ENCODE measurements at places on chromosomes 7 and 10. TPM values are rescaled to one million over a fixed set of nuclear protein-coding genes. Genes with fewer than 3 reads are reported as not detected.

DNA sequence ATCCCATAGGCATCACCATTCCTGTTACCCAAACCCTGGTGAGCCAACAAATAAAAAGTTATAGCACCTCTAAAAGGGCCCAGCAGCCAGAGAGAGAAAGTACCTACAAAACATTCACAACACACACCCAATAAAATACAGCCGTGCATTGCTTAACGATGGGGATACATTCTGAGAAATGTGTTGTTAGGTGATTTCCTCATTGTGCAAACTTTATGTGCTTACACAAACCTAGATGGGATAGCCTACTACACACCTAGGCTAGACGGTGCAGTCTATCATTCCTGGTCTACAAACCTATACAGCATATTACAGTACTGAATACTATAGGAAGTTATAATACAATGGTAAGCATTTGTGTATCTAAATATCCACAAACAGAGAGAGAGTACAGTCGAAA is 44.9 kb upstream of the UCN3 start:
- no peak for DNase-seq

GRCh38 chr7:133853706-133854276 is 273.3 kb upstream of the LRGUK start:
- DNase-seq = peak; percentile 89

The SH2D4B gene
- not detected for total RNA-seq

DNA sequence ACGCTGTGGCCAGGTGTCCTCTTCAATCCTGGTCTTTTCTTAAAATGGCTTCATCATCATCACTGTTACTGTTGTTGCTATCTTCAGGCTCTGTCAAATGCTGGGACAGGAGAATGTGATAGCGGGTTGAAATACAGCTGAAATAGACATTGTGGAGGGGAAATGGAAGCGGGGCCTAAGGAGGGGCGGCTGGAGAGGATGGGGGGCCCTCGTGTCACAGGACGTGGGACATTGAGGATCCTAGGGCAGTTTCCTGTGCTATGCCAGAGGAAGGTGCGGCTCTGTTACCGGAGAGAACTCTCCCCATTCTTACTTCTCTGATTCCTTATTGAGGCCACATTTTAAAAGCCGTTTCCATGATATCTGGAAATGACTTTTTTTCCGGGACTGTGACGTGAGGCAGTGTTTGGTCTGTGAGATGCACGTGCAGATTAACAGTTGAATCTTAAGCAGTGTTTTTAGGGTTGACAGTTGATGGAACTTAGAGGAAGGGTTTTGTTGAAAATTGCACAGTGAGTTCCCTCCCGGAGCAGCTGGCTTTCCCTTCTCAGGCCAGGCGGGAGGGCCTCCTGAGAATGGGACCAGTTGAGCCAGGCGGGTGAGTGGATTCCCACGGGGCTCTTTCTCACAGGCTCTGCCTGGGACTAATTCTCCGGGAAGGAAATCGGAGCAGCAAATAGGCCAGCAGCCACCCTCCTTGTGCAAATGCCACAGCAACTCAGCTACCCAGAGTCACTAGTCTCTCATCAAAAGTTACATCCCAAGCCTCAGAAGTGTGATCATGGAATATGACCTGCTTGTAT is 125.2 kb downstream of the TACC2 start:
- DNase-seq = no peak

- no peak for DNase-seq
Observed at GRCh38 chr7:24797270-24797669, 40.0 kb upstream of the GSDME start.

The MMP21 gene
- not detected for total RNA-seq

GRCh38 chr10:24935504-24936292 is 16.7 kb downstream of the PRTFDC1 start:
- DNase-seq = no peak

- peak; percentile 43 for DNase-seq
Observed at GRCh38 chr10:6603142-6604125, 23.4 kb upstream of the PRKCQ start.

All from GM23338 (cell line).